Thoracic aorta (tissue), 2 donors: ENCODE measurements at places on chromosomes 12 and 14. TPM values are rescaled to one million over a fixed set of nuclear protein-coding genes. Genes with fewer than 3 reads are reported as not detected.

DNA sequence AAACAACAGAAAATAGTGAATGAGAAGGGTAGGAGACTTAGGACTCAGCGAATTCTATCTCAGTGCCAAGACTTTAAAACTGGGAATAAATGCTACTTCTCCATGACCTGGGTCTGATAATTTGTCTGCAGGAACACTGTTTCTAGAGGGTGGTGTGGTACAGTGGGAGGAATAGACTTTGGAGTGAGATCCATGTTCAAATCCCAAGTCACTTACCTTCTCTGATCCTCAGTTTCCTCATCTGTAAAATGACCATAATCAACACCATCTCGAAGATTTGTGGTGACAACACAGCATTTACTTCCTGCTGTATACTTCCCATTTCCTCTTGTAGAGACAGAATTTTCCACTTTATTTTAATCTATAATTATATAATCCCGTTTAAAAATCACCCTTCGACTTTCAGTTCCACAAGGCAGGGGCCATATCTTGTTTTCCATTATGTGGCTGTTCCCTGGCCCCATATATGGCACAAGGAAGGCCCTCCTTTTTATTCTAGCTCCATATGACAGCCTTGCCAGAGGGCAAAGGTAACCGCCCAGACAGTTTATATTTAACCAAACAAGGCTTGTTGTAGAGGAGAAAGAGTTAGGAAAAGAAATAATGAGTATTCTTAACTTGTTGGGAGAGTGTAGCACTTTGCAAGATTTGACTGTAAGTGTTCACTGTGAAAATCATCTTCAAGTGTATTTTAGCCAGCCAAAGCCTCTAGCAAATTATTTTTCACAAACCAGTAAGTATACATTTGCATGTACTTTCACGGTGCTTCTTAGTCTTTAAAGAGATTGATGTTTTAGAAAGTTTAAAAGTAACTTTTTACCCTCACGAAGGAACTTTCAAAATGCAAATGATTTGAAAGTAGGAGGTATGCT is 243.1 kb downstream of the AKAP6 start:
- no peak overlapping the region for H3K4me3 ChIP-seq
- H3K36me3 ChIP-seq: no peaks in the 10 kb centered on the region
- H3K27me3 ChIP-seq: no peaks in the 10 kb centered on the region
- no peak for DNase-seq
- peaks cover 10% of the 10 kb centered on the region for H3K4me1 ChIP-seq

GRCh38 chr14:50666772-50667683 is 1.1 kb downstream of the SAV1 start:
- no peaks in the 10 kb centered on the region for H3K36me3 ChIP-seq
- H3K4me3 ChIP-seq: peak overlapping the region; percentile 81
- peaks cover 34% of the 10 kb centered on the region for H3K4me1 ChIP-seq
- no peaks in the 10 kb centered on the region for H3K27me3 ChIP-seq
- no peak for DNase-seq

DNA sequence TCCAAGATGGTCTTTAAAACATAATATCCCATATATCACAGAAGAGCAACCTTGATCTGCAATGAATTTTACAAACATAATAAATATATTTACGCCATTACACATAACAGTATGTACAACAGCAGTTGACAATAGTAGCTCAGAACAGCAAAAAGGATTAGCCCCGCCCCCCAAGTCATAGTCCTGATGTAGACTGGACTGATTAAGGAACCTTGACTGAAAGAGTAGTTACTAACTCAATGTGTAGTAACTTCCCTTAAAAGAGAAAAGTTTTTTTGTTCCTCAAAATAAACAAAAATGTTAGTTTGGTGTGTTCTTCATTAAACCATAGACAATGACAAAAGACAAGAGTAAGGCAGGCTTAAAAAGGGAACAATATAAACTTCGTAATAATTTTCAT is 44.5 kb downstream of the GTF2A1 start:
- H3K4me3 ChIP-seq: peak overlapping the region; percentile 12
- H3K4me1 ChIP-seq: peaks cover 19% of the 10 kb centered on the region
- H3K27me3 ChIP-seq: no peaks in the 10 kb centered on the region
- no peaks in the 10 kb centered on the region for H3K36me3 ChIP-seq

- DNase-seq: no peak
- H3K27ac ChIP-seq: no peak overlapping the region
- peaks cover 19% of the 10 kb centered on the region for H3K4me1 ChIP-seq
- H3K27me3 ChIP-seq: no peaks in the 10 kb centered on the region
- no peak overlapping the region for H3K4me3 ChIP-seq
These were observed 13.2 kb upstream of the KRT80 start for GRCh38 chr12:52204931-52205505.

DNA sequence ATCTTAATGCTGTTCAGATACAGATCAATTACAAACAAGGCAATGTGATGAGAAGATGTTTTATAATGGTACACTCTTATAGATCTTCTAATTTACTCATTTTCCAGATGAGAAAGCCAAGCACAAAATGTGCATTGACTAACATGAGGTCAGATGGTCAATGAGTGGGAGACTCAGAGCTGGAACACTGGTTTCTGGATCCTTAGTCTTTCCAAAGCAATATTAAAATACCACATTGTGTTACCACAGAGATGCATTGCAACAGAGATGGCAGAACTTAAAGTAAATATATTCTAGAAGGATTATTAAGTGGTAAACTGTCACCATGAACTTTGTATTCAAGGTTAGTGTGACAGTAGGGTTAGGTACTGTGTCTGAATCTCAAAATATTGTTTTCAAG is 113.6 kb downstream of the SLC15A5 start:
- no peak for DNase-seq
- no peak overlapping the region for H3K27ac ChIP-seq
- H3K4me3 ChIP-seq: no peak overlapping the region
- no peaks in the 10 kb centered on the region for H3K36me3 ChIP-seq

DNA sequence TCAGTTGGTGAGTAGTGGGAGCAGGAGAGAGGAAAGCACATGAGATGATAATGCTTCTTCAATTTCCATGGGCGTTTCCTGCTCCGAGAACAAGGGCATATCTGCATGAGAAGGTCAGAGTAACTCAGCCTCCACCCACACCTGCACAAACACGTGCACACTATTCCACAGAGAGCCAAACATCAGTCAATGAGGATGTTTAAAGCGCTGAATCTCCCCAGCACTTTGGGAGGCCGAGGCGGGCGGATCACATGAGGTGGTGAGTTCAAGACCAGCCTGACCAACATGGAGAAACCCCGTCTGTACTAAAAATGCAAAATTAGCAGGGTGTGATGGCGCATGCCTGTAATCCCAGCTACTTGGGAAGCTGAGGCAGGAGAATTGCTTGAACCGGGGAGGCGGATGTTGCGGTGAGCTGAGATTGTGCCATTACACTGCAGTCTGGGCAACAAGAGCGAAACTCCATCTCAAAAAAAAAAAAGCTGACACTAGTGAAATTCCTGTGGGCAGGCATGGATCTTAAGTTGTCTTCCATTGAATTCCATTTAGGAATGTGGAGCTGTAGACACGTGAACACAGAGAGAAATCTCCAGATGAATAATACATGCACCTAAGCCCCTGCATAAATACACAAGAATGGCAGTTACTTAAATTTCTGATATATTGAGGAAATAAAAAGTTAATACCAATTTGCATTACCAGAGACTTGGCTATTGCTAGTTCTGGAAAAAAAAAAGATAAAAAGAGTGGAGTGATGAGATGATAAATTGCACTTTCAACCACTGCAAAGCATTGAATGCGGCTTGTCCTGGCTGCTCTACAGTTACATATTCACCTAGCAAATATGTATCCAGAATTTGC is 1097.4 kb upstream of the TMEM132C start:
- H3K4me3 ChIP-seq: no peak overlapping the region
- no peaks in the 10 kb centered on the region for H3K4me1 ChIP-seq
- H3K27ac ChIP-seq: no peak overlapping the region
- H3K27me3 ChIP-seq: no peaks in the 10 kb centered on the region

The ADGRD1 gene
- 37.0 TPM for total RNA-seq

DNA sequence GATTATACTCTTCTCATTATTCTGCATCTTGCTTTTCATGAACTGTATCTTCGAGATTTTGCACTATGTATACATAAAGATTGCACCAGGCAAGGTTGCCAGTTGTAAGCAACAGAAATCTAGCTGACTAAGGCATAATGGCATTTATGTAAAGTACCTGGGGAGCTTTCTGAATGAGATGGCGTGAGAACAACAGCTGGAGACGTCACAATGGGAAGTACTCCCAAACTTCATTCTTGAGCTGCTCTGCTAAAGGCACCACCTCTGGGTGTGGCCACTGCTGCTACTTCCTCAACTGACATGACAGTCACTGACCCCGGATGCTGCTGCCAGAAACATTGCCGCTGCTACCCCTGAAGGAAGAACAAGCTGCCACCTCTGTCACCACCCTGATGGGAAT is 220.7 kb downstream of the NOVA1 start:
- no peak overlapping the region for H3K4me3 ChIP-seq
- no peaks in the 10 kb centered on the region for H3K36me3 ChIP-seq
- H3K27ac ChIP-seq: no peak overlapping the region
- H3K27me3 ChIP-seq: no peaks in the 10 kb centered on the region

The MYL2 gene
- total RNA-seq: 1.9 TPM

GRCh38 chr12:62739266-62740015 is 195.5 kb downstream of the PPM1H start:
- H3K36me3 ChIP-seq: no peaks in the 10 kb centered on the region
- no peak for DNase-seq
- no peak overlapping the region for H3K27ac ChIP-seq
